ENCODE measurements at places on chromosomes 5 and 9.

DNA sequence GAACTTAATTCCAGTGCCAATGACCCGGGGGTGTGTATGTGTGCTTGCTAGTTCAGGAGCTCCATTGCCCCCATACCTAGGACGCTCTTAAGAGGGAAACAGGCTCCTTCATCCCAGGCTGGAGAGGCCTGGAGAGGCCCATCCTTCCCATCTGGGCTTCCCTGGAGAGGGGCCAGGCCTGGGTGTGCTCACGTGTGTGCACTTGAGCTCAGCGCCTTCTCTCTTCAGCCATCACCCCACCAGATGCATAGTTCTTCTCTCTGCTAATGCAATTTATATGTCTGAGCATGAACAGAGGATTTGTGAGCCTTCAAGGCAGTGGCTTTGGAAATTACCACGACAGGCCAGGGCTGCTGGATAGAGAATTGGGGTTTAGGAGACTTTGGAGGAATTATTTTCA is 48.6 kb upstream of the SHB start:
- no peak for DNase-seq

GRCh38 chr9:133824802-133825186 is 86.6 kb upstream of the SARDH start:
- DNase-seq: no peak

DNA sequence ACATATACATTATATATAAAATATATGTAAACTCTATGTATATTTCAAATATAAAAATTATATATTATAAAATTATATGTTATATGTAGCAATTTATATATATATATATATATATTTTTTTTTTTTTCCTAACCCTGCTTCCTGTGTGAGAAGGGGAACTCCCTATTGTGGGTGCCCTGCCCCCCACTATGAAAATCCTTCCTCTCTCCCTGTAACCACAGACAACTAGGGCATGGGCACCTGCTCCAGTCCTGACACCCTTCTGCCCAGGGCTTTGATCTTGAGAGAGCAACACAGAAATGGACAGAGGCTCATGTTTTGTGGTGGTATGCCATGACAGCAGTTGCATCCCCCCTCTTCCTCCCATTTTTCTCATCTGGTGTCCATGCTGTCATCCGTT is 148.7 kb upstream of the IL12B start:
- DNase-seq: no peak

DNA sequence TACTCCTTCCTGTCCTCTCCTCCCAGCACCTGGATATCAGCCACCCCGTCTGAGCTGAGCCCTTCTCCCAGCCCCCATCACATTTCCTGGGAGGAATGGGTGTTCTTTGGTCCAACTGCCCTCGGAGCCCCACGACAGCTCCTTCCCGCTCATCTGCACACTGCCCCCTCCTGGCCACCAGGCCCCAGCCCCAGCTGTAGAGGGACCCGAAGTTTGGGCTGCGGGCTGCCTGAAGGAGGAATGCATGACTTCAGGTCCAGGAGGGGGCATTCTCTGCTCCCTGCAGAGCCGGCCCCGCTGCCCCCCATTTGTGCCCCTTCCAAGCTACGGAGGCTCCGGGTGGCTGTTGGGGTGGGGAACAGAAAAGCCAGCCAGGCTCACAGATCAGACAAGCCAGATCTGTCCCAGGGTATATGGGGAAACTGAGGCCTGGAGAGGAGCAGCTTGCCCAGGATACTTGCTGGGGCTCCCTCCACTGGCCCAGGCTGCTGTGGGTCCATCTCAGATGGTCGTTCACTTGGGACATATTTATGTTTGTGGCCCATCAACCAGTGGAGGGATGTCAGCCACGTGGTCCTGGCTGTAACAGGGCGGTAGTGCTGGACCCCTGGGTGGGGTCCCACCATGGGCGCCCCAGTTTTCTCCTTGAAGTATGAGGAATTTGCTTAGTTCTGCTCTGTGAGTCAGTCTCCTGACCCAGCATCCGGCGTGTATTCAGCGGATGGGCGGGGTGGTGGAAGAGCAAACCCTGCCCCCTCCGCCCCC is 33.1 kb downstream of the DAB2IP start:
- DNase-seq: no peak

DNA sequence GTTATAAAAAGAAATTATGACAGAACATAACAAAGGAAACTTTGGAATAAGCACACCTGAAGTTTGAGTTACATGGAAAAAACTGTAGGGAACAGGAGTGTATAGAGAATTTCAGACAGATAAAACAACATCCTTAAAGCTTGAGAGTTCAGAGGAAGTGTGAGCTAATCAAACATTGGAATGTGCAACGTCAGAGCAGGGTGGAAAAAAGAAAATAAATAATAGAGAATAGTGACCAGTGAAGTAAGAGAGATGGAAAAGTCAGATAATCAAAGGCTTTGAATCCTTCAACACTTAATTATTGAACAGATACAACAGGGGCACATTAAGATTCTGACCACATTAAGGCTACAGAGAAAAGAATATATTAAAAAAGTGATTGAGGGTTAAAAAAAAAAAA is 128.5 kb upstream of the CDH10 start:
- DNase-seq: no peak

DNA sequence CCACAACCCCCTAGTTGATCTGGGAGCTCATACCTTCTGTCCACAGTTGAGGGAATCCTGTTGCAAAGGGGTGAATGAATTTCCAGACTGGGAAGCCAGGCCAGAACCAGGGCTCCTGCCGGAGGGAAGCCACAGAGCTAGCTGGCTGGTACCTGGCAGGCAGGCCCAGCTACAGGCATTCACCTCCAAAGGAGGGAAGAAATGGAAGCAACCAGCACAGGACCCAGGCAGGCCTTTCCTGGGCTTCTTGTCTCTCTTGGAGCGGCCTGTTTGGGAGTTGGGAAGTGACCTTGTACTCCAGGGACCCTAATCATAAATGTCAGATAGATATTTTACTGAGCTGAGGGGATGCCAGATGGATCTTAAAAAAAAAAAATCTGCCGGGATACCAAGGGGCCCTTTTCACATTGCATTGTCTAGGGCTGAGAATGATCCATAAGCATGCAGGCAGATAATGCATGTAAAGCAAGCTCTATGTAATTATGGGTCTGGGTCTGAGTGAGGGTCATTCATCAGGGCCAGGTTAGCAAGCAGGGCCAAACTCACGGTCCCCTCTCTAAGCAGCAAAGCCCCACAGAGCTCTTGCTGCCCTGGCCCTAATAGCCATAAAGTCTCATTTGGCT is 8.4 kb downstream of the NR2F1 start:
- no peak for DNase-seq

DNA sequence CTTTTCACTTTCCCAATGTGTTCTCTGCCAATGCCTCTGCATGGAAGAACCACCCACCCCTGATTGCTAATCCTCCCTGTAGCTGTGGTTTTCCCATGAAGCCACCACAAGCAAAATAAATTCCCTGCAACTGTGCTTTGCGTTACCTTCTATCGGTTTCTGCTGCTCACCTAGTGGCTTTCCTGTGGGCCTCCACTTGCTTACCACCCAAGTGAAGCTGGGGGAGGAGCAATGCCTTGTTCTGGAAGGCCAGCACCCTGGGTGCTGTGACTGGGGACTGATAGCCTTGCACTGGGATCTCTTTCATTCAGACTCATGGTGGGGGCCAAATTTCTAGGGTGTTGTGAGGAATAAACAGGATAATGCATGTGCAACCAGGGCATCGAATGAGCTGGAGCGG is 56.3 kb upstream of the GDNF start:
- no peak for DNase-seq

DNA sequence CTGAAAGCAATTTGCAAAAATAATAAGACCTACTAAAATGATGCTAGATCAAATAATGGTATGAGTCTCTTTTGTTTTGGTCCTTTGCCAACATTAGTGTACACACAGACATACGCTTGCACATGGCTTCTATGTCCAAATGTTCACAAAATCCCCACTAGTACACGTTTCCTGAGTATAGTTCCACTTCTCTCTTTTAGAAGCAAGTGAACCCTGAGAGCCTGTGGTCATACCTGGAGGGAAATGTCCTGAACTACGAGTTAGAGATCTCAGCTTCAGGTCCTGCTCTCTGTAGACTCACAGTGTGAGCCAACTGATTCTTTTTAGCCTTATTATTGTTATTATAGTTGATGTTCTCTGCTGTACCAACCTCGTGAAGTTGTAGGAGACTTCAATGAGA is 47.3 kb upstream of the ACTBL2 start:
- DNase-seq: no peak

DNA sequence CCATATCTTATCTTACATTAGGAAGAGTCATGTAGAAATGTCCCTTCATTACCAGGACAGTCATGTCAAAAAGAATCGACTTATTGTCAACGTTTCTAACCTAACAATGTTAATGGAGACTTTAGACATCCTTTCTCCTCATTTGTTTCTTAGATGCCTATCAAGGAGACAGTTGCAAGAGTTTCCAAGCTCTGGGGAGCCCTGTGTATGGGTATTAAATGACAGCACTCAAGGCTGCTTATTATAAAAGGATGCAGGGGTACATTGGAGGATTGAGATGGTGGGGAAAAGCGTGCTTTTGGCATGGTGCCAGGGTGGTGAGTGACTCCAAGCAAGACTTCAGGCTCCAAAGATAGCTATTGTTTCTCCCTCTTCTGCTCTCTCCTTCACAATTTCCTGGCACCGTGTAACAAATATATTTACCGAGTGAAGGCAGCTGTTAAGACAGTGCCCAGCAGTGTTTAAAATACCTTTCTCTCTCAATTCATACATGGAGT is 461.3 kb upstream of the CLINT1 start:
- no peak for DNase-seq

- no peak for DNase-seq
Measured at GRCh38 chr5:36654564-36654963, 48.2 kb downstream of the SLC1A3 start.

GRCh38 chr5:130693509-130693908 is 471.5 kb downstream of the HINT1 start:
- DNase-seq: no peak

DNA sequence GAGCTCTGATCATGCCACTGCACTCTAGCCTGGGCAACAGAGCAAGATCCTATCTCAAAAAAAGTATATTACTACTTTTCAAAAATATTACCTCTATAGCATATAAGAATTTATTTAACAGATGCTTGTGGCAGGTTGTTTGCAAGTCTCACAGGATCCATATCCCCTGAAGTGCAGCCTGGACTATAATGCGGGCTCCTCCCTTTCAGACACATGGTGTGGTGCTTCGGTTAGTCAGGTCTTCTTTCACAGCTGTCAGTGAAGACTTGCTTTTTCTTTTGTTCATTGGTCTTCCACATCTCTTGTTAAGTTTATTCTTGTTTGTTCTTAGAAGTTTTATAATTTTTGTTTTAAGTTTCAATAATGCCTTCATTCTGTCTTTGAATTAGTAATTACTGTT is 9.4 kb upstream of the HRCT1 start:
- DNase-seq: no peak

DNA sequence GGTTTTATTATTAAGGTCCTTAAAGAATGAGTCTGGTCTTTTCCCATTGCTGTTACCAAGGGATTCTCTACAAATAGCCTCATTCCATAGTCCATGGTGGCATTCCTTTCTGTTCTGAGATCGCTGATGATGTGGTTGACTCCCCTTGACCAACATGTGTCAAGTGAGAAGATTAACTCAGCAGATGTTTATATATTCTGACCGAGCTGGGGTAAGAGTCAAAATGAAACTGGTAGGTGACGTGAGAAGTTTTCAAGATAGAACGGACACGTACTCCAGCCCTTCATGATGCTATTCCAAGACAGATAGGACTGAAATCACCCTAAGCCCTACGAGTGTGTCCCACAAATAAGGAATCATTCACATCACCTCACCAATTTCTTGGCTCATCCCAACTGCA is 155.5 kb upstream of the WWC1 start:
- DNase-seq: no peak

GRCh38 chr5:76926329-76927105 is 26.3 kb upstream of the CRHBP start:
- DNase-seq: no peak
